ENCODE measurements at places on chromosomes 16 and 17.

- no peak for DNase-seq
Measured at GRCh38 chr16:51876934-51877333, 670.0 kb downstream of the TOX3 start.

GRCh38 chr17:65556014-65556909, 5.2 kb downstream of the AXIN2 start:
- DNase-seq, result peak; percentile 98

DNA sequence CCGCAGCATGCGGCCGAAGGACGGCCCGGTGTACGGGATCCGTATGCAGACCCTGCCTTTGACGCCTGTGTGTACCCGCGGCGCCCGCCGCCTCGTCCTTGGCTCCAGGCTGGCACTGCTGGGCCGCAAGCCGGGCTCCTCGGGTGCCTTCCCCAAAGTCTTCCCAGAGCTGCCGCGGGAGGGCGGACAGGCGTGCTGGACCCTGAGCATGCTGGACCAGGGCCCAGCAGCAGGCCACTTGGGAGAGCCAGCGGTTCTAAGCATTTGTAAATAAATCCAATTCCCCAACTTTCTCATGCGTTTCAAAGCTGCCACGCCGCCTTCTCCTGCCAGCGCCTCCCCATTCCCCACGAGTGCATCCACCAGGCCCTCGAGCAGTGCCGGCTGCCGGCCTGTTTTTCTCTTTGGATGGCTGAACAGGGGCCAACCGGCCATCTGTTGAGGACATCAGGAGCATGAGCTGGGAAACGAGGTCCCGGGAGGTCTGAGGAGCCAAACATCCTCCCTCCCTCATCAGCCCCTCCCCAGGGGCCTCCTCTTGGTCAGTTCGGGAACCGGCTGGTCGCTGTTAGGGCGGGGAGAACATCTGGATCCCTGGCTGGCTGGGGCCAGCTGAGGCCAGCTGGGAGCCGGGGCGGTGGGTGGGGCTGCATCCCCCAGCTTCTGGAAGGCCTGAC, 20.5 kb upstream of the PABPN1L start:
- no peak for DNase-seq

DNA sequence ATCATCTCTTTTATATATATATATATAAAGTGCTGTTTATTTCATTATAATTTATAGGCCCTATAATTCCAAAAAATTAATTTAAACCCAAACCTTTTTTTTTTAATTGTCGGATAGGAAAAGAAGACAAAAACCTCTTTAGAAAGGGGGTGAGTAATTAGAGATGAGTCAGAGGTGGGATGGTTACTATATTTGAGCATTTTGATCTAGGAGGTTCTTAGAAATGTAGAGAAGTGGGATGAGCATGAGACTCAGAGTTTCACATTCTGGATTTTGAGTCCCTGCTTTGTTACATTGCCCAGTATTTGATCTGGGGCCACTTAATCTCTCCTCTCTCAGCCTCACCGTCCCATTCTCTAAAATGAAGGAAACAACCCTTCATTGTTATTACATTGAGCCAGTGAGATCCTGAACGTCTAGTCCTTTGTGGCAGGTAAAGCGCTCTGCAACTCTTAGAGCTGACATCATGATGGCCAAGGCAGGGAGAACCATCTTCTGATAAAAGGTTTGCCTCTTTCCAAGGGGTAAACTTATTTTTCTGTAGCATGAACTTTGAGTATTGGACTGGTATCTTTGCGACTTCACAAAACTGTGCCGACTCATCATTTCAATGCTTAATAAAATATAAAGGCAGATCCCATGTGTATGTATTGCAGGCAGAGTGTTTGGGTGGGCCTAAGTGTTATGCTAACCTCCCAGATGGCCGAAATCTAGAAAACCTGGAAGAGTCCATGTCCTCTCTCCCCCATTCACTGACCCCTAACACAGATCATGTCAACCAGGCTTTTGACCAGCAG, 21.3 kb downstream of the HS3ST3B1 start:
- no peak for DNase-seq

DNA sequence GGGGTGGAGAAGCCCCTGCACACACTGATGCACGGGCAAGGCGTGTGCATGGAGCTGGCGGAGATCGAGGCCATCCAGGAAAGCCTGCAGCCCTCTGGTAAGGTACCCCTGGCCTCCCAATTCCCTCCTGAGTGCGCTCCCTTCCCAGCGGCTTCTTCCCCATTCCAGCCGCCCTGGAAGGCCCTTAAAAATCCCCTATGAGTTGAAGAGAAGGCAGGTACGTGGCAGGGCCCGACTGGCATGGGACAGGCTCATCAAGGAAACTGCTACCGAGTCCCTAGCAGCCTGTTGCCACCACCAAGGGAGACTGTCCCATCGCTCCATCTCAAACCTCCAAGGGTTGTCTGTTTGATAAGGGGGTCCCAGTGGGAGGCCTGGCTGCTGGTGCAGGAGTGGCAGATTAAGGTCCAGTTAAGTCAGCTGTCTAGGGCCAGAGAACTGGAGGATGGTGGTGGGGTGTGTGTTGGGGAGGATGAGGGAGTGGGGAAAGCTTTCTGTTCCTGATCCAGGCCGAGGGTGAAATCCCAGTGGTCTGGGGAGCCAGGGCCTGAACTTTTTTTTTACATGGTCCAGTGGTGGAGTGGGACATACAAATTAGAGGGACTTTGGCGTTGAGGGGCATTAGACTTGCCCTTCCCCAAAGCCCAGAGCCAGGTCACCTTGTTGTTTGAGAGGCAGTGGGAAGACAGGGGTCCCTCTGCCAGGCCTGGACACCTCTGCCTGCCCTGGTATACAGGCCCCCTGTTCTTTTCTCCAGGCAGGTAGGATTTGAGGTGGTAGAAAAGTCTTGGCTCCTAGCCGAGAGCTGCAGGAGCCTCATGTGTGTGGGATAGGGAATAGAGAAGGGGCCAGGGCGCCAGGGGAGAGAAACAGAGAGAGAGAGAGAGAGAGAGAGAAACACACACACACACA, 994 bp downstream of the IGFBP4 start:
- peak; percentile 36 for DNase-seq

DNA sequence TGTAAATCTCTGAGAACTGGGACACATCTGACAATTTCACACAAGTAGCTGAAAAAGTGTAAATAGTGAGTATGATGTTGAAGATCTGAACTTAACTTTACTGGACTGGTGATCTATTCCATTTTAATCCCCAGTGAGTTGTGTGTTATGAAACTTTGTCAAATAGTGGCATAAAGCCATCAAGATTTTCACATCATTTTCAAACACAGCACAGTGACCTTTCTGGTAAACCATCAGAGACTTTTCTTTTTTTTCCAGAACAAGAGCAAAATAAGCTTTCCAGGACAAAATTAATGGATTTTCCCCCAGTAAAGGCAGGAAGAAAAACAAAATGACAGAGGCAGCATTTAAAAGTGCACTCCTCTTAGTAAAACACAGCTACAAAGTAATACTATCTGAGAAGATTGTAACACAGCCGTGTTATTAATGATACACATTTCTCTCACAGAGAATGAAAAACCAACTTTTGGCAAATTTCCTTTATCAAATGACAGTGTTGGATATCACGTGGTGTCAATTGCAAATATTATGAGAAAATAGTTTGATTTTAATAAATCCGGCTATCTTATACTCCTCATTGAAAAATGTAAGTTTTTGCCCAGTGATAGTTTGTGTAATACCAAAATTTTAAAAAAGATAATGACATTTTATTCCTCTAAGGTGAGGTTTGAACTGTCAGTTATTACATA, 16.8 kb upstream of the COL1A1 start:
- no peak for DNase-seq

GRCh38 chr16:10641953-10642949, 52.5 kb downstream of the TEKT5 start:
- DNase-seq, result no peak

DNA sequence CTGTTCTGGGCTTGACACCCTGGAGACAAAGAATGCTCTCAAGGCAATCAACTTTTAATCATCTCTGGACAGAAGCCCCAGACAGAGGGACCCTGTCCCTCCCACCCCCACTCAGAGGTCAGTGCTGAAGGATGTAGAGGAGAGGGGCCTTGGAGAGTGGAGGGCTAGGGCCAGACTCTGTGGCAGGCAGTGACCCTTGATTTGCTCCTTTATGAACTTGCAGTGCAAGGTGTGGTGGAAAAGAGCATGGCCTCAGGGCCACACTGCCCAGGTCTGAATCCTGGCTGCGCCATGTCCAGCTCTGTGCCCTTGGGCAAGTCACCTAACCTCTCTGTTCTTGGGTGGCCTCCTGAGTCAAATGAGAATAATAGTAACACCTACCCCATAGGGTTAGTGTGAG, 134.3 kb downstream of the TMEM132E start:
- no peak for DNase-seq

GRCh38 chr17:78567991-78568390, 9.2 kb downstream of the DNAH17 start:
- no peak for DNase-seq

DNA sequence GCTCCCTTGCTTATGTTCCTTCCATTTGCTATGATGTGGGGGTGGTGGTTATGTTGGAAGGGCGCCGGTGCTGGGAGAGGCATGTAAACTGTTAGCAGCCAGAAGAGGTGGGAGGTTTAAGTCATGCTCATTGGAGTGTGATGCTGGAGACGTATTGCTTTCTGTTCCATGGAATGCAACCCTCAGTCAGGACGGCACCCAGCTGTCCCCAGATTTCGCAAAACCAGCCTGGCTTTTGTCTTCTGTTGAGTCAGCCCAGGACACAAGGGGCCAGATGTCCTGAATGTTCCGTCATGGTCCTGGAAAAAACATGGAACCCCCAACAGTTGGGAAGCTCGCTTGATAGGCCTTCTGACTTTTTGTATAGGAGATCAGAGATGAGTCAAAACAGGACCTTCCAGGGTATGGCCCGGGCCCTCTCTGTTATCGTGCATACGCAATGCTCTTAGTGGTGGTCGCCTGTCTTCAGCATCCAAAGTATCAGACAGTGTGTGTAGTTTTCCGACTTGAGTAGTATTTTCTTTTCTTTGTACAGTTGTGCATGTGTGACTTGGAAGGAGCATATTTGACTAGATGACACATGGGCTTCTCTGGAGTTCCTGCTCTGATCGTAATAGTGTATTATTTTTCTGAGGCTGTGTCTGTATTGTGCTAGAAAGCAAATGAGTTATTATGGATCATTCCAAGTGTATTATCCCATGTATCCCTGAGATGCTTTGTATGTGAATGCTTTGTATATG, 201.9 kb downstream of the SNX29 start:
- no peak for DNase-seq

GRCh38 chr17:65278050-65278819, 141.1 kb downstream of the RGS9 start:
- DNase-seq, result peak; percentile 51

DNA sequence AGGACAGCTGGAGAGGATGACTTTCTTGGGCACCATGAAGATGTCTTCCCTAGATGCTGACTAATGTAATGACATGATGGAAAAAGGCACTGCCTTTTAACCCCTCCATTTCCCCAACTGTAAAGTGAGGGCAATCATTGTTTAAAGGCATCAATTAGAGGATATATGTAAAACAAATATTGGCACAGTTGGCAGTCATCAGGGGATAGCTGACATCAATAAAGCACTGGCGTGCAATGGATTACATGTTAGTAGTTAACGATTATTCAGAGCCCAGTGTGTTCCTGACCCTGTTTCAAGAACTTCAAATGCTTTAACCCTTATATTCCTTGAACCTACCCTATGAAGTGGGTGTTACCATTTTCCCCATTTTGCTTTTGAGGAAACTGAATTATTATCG, 100.7 kb downstream of the TMEM114 start:
- no peak for DNase-seq

DNA sequence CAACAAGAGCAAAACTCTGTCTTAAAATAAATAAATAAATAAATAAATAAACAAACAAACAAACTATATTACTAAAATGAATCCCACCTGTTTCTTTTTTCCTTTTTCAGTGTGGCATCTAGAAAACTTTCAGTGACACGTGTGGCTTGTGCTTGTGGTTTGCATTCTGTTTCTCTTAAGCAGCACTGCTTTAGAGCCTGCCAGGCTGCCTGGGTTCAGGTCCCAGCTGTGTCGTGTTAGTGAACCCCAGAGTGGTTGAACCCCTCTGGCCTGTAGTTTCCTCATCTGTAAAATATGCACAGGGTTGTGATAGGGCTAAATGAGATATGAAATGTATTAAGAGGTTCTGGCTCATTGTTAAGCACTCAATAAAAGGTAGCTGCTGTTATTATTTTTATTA, 12.1 kb upstream of the EPN3 start:
- DNase-seq, result no peak

DNA sequence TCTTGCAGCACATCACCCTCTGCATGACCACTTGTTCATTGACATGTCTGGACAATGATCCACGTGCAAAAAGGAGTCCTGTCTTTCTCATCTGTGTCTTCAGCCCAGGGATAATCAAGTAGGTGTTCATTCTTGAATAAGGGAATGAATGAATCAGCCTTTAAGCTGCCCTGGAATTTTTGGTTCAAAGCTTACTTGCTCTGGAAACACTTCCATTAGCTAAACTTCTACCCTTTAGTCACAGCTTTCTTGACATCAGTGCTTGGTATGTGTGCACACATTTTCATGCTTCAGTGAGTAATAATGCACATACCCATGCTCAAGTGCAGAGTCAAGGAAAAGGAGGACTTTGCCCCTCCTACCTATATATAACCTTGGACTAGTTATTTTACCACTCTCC, 103.0 kb upstream of the CDH13 start:
- DNase-seq, result no peak

GRCh38 chr16:14416184-14416583, 213.9 kb downstream of the PARN start:
- DNase-seq, result no peak

- DNase-seq, result no peak
Measured at GRCh38 chr16:12600116-12600515, 203.6 kb downstream of the CPPED1 start.

- no peak for DNase-seq
Measured at GRCh38 chr16:65384441-65384840, 262.6 kb upstream of the CDH11 start.

- peak; percentile 91 for DNase-seq
Measured at GRCh38 chr17:80263253-80264204, 2.9 kb downstream of the RNF213 start.

DNA sequence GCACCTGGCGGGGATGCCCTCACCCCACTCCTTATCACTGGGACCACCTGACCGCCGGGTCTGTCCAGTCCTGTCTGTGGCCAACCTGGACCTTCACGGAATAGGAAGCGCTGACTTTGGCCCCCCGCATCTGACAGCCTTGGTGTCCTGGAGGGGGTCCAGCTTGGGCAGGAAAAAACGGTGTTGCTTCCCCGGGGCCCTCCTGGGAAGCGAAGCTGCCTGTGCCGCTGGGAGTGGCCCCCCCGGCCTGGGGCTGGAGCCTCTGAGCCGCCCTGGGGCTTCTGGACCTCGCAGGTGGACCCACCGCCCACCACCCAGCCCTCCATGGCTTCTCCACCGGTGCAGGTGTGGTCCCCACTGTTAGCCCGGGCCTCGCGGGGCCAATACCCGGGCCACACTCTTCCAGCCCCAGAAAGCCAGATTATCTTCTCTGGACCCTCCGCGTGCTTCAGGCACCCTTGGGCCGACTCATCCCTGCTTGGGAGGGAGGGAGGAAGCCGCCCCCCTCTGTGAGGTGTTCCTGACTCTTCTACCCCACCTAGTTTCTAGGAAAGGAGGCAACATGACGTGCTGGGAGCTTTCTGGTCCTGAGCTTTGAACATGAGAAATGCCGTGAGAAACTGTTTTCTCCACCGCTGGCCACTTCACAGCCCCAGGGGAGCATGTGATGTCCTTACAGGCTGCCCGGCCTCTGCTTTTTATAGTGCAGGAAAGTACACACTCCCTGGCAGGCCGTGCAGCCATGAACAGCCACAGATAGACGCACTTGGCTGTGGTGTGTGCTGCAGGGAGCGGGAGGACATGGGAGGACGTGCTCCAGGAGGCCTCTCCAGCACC, 1.1 kb downstream of the C1QTNF1 start:
- no peak for DNase-seq

GRCh38 chr16:10390867-10391266, 5.0 kb downstream of the ATF7IP2 start:
- DNase-seq, result no peak
